ENCODE measurements at places on chromosomes 16 and 17.

DNA sequence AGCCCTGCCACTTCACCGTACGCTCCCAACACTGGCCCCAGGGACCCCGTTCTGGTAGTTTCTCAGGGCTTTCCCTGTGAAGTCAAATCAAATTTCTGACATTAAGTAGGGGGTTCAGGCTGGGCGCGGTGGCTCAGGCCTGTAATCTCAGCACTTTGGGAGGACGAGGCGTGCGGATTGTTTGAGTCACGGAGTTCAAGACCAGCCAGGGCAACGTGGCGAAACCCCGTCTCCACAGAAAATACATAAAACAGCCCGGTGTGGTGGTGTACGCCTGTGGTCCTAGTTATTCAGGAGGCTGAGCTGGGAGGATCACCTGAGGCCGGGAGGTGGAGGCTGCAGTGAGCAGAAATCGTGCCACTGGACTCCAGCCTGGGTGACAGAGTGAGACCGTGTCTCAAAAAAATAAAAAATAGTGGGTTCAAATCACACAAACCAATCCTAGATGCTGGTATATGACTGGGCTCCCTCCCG is 632 bp downstream of the CYBC1 start:
- peak; percentile 50 for DNase-seq

DNA sequence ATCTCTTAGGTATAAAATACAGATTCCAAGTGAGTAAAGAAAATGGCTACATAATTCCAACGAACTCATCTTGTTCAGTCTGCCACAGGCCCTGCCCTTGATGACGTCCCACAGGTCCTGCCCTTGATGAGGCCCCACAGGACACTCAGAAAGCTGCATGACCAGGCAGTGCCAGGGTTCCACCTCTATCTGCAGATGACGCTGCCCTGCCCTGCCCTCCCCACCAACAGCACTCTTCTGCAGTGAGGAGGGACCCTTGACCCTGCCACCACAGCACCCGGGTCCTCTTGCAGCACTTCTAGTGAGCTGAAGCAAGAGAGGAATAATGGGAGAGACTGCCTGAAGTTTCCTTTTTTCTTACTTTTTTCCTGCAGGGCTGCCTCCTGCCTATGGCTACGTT is 118.4 kb downstream of the VPS53 start:
- DNase-seq = no peak

GRCh38 chr17:17091856-17092756 is 49.8 kb downstream of the MPRIP start:
- DNase-seq = no peak

GRCh38 chr17:44067545-44067940 is 1.1 kb upstream of the LSM12 start:
- no peak for DNase-seq

DNA sequence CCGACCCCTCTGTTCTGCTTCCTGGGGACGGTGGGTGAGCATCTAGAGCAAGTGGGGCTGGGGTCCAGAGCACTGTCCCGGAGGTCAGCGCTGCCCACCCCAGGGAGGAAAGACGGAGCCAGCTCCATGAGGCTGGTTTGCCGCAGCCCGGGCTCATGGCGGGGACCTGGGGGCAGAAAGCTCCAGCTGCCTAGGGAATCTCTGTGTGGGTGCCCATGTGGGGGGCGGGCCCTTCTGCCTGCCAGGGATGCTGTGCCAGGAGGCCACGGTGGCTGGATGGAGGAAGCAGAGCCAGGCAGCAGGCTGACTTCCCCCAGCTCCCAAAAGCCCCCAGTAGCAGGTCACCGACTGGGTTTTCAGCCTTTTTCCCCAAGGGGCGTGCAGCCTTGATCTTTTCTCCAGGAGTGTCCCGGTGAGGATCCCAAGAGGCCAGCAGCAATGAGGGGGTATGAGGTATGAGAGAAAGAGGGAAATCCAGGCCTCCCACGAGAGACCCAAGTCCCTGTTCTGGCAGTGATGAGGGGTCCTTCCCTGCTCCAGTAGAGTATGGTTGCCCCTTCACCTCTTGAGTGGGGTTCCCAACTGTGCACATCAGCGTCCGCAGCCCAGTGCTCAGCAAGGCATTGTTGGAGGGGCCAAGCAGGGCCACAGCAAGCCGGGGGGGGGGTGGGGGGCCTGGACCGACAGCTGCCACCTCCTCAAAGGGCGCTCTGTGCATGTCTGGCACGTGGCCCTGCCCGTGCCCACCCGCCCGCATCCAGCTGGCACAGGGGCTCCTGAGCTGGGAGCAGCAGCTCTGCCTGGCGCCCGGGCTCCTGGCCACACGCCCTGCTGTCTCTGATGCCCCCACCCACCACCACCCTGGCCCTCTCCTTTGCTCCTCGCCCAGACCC is 15.6 kb upstream of the BCAR1 start:
- DNase-seq = no peak

- DNase-seq = no peak
Measured at GRCh38 chr16:56451753-56452689, 667 bp downstream of the OGFOD1 start.

All from ureter (tissue), 1 donor.